ENCODE measurements at places on chromosomes 4 and X.

GRCh38 chr4:94934864-94935263 lies 177.1 kb downstream of the BMPR1B start:
- no peak for DNase-seq

DNA sequence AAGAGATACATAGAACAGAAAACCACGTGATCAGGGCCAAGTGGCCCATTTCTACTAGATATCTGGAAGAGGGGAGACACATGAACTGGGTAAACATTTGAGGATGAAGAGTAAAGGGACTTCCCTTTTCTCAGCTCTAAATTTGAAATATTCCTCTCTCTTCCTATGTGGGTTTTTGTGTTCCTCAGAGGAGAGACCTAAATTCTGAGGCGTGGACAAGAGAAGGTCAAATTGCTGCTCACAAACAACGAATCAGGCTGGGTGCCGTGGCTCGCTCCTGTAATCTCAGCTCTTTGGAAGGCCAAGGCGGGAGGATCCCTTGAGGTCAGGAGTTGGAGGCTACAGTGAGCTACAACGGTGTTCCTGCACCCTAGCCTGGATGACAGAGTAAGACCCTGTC lies 216.0 kb downstream of the PTTG2 start:
- DNase-seq = no peak

DNA sequence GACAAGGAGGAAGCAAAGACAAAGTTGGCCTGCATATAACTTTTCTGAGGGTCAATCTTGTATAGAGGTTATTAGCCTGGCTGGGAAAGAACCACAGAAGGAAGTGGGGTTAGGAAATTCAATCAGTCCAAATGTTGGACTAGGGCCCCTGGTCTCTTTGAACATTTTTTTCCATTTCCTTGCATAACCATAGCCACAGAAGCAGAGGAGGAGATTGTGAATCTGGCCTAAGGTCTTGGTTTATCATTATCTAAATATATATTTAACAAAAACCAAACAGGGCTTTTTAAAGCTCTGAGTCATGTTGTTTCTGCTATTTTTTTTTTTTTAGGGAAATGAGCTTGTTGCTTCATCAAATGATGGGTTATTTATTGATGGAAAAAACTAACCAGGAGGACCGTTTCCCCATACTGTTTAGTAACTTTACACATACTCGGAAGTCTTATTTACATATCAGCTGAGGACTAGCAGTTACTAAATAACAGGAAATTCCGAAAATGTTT lies 97.7 kb upstream of the ACSL4 start:
- no peak for DNase-seq

DNA sequence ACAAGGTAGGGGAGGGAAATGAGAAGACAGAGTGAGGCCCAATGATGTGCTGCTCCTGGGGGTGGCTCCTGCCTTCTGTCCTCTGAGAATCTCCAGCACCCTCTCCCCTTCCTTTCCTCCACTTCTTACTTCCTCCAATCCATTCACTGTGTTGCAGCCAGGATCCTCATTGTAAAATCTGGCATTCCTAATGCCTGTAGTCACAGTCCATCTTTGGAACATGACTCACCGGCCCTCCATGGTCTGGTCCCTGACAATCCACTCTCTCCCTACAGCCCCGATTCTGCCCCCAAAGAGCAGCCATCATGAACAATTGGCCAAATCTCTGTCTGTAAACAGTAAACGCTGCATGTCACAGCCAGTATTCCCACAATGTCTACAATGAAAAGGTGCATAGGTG lies 72.9 kb downstream of the CLNK start:
- no peak for DNase-seq

- no peak for DNase-seq
These were observed 265.7 kb downstream of the SHOX start for GRCh38 chrX:896256-896655.

- DNase-seq = no peak
These were observed 361.8 kb downstream of the PPP3CA start for GRCh38 chr4:100985576-100985975.

DNA sequence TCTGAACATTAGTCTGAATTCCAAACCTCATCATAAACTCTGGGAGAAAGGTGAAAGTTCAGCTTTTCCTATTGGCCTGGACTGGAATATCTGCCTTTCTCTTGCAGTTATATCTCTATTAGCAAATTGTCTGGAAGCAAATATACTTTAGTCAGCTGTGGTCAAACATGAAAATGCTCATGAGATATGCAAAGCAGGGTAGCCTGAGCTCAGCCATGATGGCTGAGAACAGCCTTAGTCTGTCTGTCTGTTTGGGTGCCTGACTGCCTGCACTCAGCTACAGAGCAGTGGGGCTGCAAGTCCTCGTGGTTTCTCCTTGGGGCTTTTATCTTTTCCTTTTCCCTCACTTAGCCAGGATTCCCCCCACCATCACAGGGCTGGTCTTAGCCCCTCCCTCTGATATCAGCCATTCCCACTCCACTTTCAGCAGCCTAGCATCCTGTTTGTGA lies 19.5 kb upstream of the PGRMC2 start:
- no peak for DNase-seq

DNA sequence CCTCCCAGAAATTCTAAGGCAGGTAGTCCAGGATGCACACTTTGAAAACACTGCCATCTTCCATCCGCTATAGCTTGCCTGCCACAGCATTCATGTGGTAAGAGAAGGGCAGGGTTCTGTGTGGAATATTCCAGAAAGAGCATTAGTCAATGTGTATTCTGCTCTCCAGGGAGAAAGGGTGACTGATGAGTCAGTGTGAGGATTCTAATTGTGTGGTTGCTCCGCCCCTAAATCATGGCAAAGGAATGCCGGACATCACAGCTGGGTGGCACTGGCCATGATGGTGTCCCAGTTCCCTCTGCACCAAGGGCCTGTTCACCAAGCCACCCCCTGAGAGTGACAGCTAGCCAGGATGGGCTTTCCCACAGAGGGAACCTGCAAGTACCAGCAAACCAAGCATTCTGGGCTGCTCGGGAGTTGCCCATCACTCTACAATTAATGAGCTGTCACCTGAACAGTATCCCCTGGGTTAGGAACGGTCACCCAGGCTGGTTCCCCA lies 9.5 kb downstream of the IDS start:
- DNase-seq = no peak

- DNase-seq = peak; percentile 38
These were observed 18.4 kb downstream of the DDX3X start for GRCh38 chrX:41352329-41352838.

- DNase-seq = no peak
These were observed 2.5 kb upstream of the PPP2R2C start for GRCh38 chr4:6474705-6475457.

- no peak for DNase-seq
These were observed 30.8 kb downstream of the CEP135 start for GRCh38 chr4:55979562-55979961.

GRCh38 chr4:184684491-184685189 lies 35.1 kb downstream of the PRIMPOL start:
- DNase-seq = peak; percentile 6

- DNase-seq = peak; percentile 54
These were observed 6.7 kb upstream of the PPID start for GRCh38 chr4:158729716-158730559.

GRCh38 chrX:77143907-77144306 lies 303.3 kb upstream of the FGF16 start:
- no peak for DNase-seq
